Stimulated activated CD4-positive, alpha-beta T cell treated with anti-CD3 and anti-CD28 coated beads, Interleukin-2, amount 100 ng/mL, for 4 hours (primary cell): ENCODE measurements at places on chromosomes 12 and 14.

DNA sequence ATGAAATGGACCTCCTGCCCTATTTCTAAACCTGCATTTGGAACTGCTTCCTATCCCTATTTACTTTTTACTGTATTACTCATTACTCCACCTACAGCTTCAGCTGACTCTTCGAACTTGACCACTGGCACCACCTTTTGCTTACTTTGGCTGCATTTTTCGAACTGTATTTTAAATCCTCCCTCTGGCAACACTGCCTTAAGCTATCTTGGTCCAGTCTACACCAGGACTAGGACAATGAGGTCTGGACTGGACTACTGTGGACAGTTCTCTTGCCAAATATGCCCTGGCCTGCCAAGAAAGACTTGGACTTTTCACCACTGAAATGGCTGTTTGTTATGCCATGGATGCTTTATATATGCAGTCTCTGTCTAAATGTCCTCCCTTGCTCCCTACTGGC lies 328.1 kb downstream of the BTG1 start:
- DNase-seq = no peak

GRCh38 chr12:130280742-130281141 lies 56.9 kb upstream of the PIWIL1 start:
- DNase-seq = no peak

- no peak for DNase-seq
Observed at GRCh38 chr14:94539181-94539580, 22.1 kb upstream of the SERPINA4 start.

DNA sequence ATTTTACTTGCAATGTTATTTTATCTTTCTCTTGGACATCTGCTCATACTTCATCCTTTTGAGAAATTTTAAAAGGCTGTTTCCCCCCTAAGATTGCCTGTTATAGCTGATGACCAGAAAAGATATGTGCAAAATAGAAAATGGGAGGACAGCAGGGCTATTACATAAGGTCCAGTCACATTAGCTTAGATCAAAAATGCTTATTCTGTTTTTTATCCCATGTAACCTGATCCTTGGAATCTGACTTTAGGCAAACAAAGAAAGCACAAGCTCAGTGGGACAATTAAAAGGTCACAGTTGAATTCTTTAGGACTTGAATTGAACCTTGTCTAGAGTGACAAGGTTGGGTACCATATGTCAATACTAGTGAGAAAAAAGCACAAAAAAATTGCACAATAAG lies 65.1 kb upstream of the TRHDE start:
- DNase-seq = no peak

DNA sequence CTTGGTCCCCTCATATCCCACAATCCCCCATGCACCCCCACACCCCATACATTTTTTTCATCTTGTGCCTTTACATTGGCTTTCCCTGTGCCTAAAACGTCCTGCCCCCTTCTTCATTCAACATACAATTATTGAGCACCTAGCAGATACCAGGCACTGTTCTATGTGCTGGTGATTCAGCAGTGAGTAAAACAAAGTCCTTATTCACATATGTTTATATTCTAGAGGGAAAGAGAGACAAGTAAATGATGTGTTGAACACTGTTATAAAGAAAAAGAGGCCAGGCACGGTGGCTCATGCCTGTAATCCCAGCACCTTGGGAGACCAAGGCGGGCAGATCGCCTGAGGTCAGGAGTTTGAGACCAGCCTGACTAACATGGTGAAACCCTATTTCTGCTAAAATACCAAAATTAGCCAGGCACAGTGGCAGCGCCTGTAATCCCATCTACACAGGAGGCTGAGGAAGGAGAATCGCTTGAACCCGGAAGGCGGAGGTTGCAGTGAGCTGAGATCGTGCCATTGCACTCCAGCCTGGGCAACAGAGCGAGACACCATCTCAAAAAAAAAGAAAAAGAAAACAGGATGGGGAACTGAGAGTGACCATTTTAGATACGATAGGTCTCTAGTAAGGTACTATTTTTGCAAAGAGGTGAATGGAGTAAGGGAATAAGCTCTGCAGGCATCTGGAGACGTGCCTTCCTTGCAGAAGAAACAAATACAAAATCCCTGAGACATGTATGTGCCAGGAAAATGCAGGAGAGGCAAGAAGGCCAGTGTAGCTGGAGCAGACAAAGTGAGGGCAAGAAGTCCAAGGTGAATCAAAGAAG lies 12.2 kb downstream of the SLC7A7 start:
- DNase-seq = no peak

DNA sequence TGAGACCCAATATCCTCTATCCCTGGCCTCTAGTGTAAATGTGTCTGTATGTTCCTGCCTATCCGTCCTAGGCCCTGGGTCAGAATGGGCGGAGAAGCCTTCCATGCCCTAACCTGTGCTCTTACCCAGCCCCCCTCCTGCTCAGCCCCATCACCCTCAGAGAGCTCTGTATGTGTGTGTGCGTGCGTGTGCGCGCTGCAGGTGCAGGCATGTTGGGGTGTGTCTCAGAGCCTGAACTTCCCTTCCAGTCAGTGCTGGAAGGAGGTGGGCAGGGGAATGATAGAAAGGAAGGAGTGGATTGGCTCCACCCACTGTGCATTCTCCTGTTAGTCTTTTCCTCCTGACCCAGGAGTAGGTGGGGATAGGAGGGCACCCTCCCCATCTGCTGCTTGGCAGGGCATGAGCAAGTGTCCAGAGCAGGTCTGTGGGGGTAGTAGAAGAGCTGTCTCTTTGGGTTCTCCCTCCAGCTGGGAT lies 7.2 kb downstream of the NAB2 start:
- no peak for DNase-seq

- no peak for DNase-seq
Observed at GRCh38 chr14:92460541-92460915, 53.1 kb upstream of the RIN3 start.

- no peak for DNase-seq
Observed at GRCh38 chr14:96824283-96824682, 27.1 kb downstream of the VRK1 start.

GRCh38 chr12:30135776-30136175 lies 352.0 kb upstream of the TMTC1 start:
- DNase-seq = no peak

DNA sequence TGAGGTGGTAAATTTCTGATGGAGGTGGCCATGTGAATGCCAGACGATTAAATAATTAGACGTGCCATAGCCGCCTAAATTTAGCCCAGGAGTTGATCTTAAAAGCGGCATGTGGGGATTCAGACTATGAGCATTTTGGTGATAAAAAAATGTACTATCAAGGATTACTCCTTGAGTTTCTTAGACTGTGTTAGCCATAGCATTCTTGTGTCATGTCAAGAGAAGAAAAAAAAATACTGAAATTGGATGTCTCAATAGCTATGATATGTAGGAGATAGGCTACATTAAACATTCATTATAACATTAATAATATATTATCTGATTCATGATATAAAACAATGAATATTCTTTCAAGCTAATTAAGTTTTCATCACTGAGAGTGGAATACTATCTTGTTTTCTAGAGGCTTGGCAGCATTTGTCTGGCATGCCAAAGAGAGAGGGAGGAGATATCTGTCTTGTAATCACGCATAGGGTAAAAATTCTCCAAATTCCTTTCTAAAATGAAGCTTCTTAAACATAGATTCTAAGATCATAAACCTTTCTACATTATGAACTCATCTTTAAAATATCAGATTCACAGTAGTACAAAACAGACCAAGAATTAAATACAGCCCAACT lies 727.0 kb downstream of the C12orf50 start:
- DNase-seq = no peak

DNA sequence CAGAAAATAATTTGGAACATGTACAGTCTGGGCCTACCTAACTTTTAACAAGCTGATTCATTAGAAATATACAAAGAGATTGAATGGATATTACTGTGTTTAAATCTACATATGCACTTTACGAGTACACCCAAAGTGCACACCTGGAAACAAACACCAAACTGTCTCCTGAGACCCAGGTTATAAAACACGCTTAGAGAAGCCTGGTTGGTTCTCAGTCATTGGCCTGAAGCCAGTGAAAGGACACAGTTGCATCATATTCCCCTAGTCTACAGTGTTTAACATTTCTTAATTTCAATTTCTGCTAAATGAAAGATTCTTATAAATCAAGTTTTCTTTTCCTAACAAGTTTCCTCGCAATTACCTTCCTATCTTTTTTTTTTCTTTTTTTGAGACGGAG lies 209.5 kb downstream of the FBXL14 start:
- no peak for DNase-seq

GRCh38 chr14:68947802-68948201 lies 31.3 kb downstream of the ACTN1 start:
- no peak for DNase-seq

DNA sequence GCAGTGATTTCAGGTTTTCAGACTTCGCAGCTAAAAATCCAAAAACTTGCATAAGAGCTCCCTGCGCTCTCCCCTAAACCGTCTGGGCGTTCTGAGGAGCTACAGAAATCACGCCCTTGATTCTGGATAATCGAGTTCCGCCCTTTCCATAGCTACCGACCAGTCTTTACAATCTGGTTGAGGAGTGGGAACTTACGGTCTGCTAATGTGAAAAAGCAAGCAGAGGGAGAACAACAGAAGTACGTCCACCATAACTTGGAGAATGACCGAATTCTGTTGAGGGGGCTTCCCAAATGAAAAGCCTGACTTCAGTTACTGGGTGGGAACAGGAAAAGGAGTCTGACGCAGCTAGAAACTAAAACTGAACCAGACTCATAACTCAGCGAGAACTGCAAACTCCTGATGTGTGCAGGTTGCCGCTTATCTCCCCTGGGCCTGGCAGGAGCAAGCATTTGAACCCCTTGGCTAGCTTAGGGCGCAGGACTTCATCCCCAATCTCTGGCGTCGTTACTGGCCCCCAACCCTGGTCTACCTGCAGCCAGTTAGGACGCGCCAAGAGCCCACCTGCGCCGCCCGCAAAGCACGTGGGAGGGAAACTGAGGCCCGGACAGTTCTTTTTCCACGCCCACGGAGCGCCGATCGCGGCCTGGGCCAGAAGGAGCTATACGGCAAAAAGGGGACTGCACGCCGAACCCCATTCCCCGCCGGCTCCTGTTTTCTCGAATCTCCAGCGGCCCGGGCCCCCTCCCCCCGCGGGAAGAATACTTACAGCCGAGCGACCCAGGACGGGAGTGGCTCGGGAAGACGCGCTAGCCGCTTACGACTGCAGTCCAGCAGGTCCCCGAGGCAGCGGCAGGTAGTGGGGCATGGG lies 838 bp downstream of the LRIG3 start:
- DNase-seq = no peak

- DNase-seq = peak; percentile 55
Observed at GRCh38 chr12:53219956-53220693, 11.9 kb downstream of the RARG start.

GRCh38 chr12:116436561-116437249 lies 122.5 kb upstream of the MAP1LC3B2 start:
- DNase-seq = no peak

DNA sequence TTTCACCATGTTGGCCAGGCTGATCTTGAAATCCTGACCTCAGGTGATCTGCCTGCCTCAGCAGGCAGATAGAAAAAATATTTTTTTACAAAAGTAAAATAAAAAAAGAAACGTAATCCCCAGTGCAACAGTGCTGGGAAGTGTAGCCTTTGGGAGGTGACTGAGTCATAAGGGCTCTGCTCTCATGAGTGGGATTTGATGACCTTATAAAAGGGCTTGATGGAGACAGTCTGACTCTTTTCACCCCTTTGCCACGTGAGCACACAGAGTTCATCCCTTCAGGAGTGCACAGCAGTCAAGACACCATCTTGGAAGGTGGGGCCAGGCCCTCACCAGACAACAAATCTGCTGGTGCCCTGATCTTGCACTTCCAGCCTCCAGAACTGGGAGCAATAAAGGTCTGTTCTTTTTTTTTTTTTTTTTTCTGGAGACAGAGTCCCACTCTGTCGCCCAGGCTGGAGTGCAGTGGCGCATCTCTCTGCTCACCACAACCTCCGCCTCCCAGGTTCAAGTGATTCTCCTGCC lies 24.7 kb upstream of the DYNC1H1 start:
- no peak for DNase-seq

- no peak for DNase-seq
Observed at GRCh38 chr12:132284827-132285741, 44.3 kb downstream of the GALNT9 start.

DNA sequence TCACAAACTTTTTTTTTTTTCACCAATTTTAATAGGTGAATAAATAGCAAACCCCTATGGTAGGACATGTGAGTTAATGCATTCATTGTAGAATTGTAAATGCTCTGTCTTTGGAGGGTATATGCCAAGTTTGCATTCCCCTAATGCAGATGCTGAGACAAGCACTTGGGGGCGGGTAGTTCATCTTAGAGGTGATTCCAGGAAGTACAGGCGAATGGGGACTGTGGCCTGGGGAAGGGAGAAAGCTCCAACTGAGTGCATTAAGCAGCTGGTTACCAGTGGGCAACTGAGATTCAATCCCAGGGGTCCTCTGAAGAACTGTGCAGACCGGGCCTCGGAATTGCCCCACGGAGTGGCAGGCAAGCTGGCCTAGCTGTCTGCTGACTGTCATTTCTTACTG lies 107.6 kb downstream of the ZNF664 start:
- no peak for DNase-seq

- no peak for DNase-seq
Observed at GRCh38 chr12:94832780-94833681, 170.5 kb downstream of the NDUFA12 start.

- no peak for DNase-seq
Observed at GRCh38 chr14:31000629-31001338, 24.7 kb upstream of the AP4S1 start.

DNA sequence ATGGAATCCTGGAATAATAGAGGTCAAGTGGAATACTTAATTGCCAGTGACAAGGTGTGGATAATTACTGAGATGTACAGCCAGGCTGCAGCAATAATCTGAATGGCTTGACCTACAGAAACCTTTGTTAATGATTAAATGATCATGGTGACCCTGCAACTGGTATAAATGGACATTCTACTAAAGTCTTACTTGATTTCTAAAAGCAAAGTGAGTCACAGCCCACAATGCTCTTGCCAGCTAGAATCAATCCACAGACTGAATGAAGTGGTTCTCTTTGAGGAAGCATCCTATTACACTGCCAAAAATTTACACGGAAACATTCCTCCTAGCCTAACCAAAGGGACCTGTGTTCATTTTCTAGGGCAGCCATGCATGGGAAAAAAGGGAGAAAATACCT lies 518.5 kb downstream of the SOX5 start:
- DNase-seq = no peak
